GM20000 (cell line): ENCODE measurements at places on chromosomes 2 and 18.

GRCh38 chr2:53568469-53568868 is 199.1 kb upstream of the CHAC2 start:
- no peak for DNase-seq

DNA sequence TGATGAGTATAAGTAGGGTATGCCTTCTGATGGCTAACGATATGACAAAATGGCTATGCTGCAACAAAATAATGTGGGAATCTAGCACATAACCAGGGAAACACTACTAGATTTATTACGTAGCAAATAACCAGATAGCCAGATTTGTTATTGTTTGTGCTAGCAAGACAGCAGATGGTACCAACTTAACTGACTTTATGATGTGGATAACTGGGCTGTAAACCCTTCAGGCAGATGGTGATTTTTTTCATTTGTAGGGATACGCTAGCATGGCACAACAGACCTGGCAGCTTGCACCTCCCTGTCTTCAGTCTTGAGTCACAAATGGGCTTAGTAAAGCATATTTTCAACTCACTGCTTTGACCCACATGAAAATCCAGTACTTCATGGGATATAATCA is 48.7 kb downstream of the PRELID3A start:
- DNase-seq: no peak

GRCh38 chr2:131026919-131027318 is 66.3 kb downstream of the FAM168B start:
- no peak for DNase-seq

GRCh38 chr2:207879536-207879935 is 109.8 kb upstream of the FZD5 start:
- DNase-seq: no peak
